ENCODE measurements at places on chromosomes 7 and 10. TPM values are rescaled to one million over a fixed set of nuclear protein-coding genes. Genes with fewer than 3 reads are reported as not detected.

GNAT3 gene
- not detected for total RNA-seq

BCAP29 gene
- total RNA-seq, result 79.3 TPM

CYP3A5 gene
- 5.7 TPM for total RNA-seq

KIAA1549 gene
- total RNA-seq, result 4.1 TPM

GNAI1 gene
- total RNA-seq, result 27.3 TPM

- H3K36me3 ChIP-seq, result no peaks in the 10 kb centered on the region
- H3K27me3 ChIP-seq, result no peaks in the 10 kb centered on the region
- H3K4me1 ChIP-seq, result peaks cover 3% of the 10 kb centered on the region
- no peak overlapping the region for H3K4me3 ChIP-seq
Observed at GRCh38 chr7:18421297-18422002, 74.1 kb upstream of the HDAC9 start.

- H3K36me3 ChIP-seq, result no peaks in the 10 kb centered on the region
- peaks cover 8% of the 10 kb centered on the region for H3K4me1 ChIP-seq
- H3K4me3 ChIP-seq, result no peak overlapping the region
- peak; percentile 51 for DNase-seq
- no peaks in the 10 kb centered on the region for H3K27me3 ChIP-seq
Observed at GRCh38 chr10:78362406-78363022, 328.9 kb downstream of the RPS24 start.

- no peaks in the 10 kb centered on the region for H3K4me1 ChIP-seq
- no peak overlapping the region for H3K27ac ChIP-seq
- H3K36me3 ChIP-seq, result no peaks in the 10 kb centered on the region
- H3K4me3 ChIP-seq, result no peak overlapping the region
Observed at GRCh38 chr7:124989911-124990310, 60.3 kb upstream of the POT1 start.

GRCh38 chr10:71270301-71271220, 48.5 kb upstream of the SLC29A3 start:
- H3K4me3 ChIP-seq, result no peak overlapping the region
- H3K27me3 ChIP-seq, result no peaks in the 10 kb centered on the region
- no peak for DNase-seq
- no peak overlapping the region for H3K27ac ChIP-seq
- no peaks in the 10 kb centered on the region for H3K36me3 ChIP-seq
- peaks cover 3% of the 10 kb centered on the region for H3K4me1 ChIP-seq

DNA sequence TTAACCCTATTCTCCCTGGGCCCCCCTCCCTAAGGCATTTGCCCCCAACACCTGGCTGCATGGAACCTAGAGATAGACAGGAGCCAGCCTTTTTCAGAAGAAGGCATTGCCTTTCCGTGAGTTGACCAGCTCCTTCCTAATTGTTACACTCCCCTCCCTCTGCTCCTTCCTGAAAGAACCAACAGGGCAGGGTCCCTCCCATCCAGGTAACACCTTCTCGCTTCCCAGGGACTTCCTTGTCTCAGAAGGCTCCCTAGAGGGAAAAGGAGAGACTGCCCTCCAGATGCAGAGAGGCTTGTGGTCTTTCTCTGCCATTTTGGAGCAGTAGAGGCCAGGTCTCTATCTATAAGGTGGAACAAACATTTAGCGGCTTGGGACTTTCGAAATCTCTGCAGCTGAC, 31.9 kb downstream of the PALD1 start:
- H3K4me3 ChIP-seq, result no peak overlapping the region
- no peaks in the 10 kb centered on the region for H3K36me3 ChIP-seq
- no peak for DNase-seq
- peaks cover 24% of the 10 kb centered on the region for H3K4me1 ChIP-seq
- no peak overlapping the region for H3K27ac ChIP-seq
- H3K27me3 ChIP-seq, result no peaks in the 10 kb centered on the region

GRCh38 chr7:105202616-105203015, 186.1 kb downstream of the SRPK2 start:
- H3K4me3 ChIP-seq, result no peak overlapping the region
- no peaks in the 10 kb centered on the region for H3K27me3 ChIP-seq
- H3K4me1 ChIP-seq, result no peaks in the 10 kb centered on the region
- H3K36me3 ChIP-seq, result peaks cover 26% of the 10 kb centered on the region

DNA sequence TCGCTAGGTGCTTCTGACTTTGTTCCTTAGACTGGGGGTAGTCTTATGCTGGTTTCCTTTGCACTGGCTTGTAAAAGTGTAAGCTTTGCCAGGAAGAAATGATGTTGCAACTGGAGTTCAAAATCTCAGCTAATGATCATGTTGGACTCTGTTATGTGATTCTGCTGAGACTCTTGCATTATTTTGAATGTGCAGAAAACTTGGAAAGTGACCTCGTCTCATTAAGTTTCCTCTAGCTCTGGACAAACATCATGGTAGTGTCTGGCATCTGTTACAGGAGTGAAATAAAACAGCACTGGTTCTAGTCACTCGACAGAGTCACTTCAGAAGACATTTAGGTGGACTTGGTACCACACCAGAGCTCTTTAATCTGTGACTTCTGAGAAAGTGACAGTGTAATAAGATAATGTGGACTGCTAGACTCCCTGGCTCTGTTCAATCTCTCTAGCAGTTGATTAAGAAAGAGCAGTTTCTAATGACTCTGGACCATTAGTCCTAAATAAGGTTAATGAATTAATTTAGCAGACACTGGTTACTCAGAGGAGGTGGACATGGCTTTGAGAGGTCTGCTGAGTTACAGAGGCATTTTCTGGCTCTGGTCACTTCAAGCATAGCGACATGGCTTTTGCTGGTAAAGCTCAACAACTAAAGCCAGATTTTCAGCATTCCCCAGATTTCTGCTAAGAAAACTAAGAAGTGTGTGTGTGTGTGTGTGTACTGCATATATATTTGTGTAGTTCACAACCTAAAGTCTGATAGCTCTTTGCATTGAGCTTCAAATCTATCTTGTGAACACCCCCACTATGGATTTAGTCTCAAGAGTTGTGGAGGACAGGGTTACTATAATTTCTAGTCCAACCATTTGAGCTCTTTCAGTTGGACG, 2.0 kb downstream of the NRP1 start:
- no peaks in the 10 kb centered on the region for H3K27me3 ChIP-seq
- H3K27ac ChIP-seq, result peak overlapping the region; percentile 93
- no peaks in the 10 kb centered on the region for H3K36me3 ChIP-seq
- peak overlapping the region; percentile 65 for H3K4me3 ChIP-seq
- H3K4me1 ChIP-seq, result peaks cover 61% of the 10 kb centered on the region

DNA sequence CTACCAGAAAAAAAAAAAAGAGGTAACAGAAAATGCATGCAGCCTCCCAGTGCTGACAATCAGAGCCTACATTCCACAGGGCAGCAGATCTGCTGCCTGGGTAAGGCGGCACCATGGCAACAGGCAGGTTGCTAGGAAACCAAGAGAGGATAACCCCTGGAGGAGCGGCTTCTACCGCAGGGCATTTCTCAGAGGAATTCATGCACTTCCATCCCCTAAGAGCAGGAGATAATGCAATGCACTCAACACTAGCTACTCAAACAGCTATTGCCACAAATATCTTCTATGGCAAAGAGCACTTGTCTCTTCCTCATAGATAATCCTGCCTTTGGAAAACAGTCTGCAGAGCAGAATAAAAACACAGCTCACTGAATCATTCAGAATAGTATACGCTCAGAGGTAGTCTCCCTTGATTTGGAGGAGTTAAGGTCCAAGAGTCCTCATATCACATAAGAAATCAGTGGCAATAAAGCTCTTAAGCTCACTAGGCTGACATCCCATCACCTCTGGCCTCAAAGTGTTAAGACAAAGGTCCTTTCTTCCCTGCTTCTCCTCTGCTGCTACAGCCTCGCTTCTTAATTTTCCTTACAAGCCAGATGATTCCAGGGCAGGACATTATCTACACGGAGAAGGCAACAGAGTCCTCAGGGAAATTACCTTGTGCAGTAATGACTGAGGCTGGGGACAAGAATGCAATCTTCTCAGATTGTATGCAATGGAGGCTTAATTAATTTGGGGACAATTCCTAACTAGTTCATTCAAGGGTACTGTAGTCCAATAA, 10.7 kb downstream of the PSAP start:
- H3K36me3 ChIP-seq, result no peaks in the 10 kb centered on the region
- no peak overlapping the region for H3K27ac ChIP-seq
- H3K27me3 ChIP-seq, result no peaks in the 10 kb centered on the region
- peaks cover 100% of the 10 kb centered on the region for H3K4me1 ChIP-seq

GRCh38 chr7:50393076-50393475, 57.1 kb downstream of the FIGNL1 start:
- no peaks in the 10 kb centered on the region for H3K36me3 ChIP-seq
- DNase-seq, result no peak
- peaks cover 17% of the 10 kb centered on the region for H3K4me1 ChIP-seq
- H3K27me3 ChIP-seq, result peaks cover 3% of the 10 kb centered on the region

GRCh38 chr7:142808802-142809583, 38.2 kb downstream of the PRSS2 start:
- H3K27ac ChIP-seq, result no peak overlapping the region
- no peaks in the 10 kb centered on the region for H3K4me1 ChIP-seq

- no peak overlapping the region for H3K27ac ChIP-seq
- H3K36me3 ChIP-seq, result no peaks in the 10 kb centered on the region
- no peak overlapping the region for H3K4me3 ChIP-seq
- H3K4me1 ChIP-seq, result no peaks in the 10 kb centered on the region
- H3K27me3 ChIP-seq, result no peaks in the 10 kb centered on the region
- no peak for DNase-seq
Observed at GRCh38 chr7:126668367-126668752, 584.4 kb downstream of the GRM8 start.

DNA sequence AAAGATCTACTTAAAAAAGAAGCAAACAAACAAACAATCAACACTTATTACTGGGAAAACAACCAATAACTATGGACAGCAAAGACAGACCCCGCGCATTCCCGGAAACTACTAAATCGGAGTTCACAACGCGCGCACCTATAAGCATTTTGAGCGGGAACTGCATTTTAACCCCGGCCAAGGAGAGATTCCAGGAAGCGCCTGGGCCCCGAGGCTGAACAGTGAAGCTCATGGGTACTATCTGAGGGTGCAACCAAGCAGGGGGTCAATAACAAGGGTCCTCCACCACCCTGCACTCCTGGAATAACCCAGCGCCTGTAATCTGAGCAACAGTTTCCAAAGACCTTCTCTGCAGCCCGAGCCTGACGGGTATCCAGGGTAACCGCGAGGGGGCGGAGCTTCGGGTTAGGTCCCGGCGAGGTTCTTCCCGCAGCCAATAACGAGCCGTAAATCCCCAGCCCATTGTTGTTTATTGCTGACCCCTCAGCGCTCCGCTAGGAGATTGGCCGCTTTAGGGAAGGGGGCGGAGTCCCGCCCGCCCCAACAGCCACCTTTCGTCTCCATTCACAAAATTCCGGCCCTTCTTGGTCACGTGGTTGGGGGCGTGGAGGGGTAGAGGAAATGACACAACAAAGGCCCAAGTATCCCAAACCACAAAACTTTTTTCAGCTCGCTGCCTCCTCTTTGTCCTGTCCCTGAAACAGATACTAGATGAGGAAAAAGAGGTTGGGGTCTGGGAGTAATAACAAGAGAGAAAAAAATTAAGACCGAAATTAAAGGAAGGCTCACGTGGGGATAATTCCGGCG, 1.7 kb upstream of the ETV1 start:
- peak overlapping the region; percentile 54 for H3K4me3 ChIP-seq
- H3K27me3 ChIP-seq, result peaks cover 21% of the 10 kb centered on the region
- H3K27ac ChIP-seq, result peak overlapping the region; percentile 96
